Small intestine (tissue), 16 donors: ENCODE measurements at places on chromosomes 3 and 15.

DNA sequence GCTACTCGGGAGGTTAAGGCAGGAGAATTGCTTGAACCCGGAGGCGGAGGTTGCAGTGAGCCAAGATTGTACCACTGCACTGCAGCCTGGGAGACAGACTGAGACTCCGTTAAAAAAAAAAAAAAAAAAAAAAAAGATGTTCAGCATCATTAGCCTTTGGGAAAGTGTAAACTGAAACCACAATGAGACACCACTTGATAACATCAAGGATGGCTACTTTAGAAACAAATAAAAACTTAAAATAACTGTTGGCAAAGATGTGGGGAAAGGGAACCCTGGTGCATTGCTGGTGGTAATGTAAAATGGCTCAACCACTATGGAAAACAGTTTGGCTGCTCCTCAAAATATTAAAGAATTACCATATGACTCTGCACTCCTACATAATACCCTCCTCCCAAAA is 1.9 kb downstream of the LEO1 start:
- no peak for DNase-seq

- no peak for DNase-seq
Observed at GRCh38 chr3:36257158-36257852, 123.0 kb upstream of the STAC start.

GRCh38 chr3:16055606-16056211 is 118.8 kb upstream of the GALNT15 start:
- DNase-seq, result no peak

- DNase-seq, result no peak
Observed at GRCh38 chr3:105878061-105878460, 9.2 kb upstream of the CBLB start.

GRCh38 chr3:19002606-19003005 is 145.7 kb upstream of the KCNH8 start:
- DNase-seq, result no peak

DNA sequence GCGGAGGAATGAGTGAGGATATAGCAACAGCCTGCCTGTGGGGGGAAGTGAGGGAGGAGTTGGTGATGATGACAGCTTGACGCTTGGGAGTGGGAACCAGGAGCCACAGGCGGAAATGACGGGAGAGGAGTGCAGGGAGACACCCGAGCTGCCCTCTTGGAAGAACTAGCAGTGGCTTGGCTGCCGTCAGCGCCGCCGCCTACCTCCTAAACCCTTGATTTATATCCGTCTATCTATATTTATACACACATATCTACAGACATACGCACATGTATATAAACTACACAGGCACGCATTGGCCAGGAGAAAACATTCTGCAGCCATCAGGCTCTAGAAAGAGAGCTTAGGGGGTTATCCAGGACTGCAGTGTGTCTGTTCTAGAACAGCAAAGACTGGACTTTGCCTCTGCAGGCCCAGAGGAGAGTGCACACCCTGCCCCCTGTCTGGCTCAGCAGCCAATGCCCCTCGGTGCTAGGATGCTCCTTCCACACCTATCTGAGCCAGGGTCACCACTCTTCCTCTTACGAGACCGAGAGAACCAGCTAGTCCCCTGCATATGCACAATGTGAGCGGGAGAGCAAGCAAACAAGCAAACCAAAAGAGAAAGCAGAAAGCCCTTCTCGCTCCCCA is 45.3 kb upstream of the MAGEF1 start:
- peak; percentile 64 for DNase-seq

DNA sequence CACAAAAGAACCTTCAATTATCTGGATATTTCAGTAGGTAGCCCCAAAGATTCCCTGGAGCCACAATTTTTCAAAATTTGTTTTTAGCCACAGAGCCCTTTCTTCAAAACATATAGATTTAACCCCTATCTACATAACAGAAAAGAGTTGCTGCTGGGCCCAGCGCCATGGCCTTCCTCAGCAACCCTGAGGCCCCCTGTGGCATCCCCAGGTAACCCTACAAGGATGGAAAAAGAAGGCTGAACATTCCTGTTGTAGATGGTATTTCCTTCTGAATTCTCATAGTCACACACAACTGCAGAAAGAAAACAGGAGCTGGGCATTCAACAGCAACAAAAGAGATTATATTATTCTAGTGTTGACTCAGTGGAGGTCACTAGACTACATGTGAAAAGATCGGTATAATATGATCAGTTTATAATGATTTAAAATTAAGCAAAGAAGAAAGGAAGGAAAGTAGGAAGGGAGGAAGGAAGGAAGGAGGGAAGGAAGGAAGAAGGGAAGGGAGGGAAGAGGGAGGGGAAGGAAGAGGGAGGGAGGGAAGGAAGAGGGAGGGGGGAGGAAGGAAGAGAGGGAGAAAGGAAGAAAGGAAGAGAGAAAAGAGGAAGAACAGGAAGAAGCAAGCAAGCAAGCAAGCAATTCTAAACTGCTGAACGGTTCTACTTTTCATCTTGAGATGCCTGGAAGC is 342.5 kb upstream of the NR2F2 start:
- DNase-seq, result no peak

GRCh38 chr3:53803124-53803815 is 42.9 kb downstream of the CHDH start:
- no peak for DNase-seq

GRCh38 chr15:63891768-63892133 is 58.0 kb upstream of the HERC1 start:
- DNase-seq, result no peak

- DNase-seq, result no peak
Observed at GRCh38 chr15:86522721-86523120, 443.1 kb downstream of the AGBL1 start.
